Fibroblast of skin of abdomen (primary cell): ENCODE measurements at places on chromosomes 6 and 20.

- DNase-seq = peak; percentile 35
Measured at GRCh38 chr6:37006793-37007339, 1.4 kb downstream of the FGD2 start.

DNA sequence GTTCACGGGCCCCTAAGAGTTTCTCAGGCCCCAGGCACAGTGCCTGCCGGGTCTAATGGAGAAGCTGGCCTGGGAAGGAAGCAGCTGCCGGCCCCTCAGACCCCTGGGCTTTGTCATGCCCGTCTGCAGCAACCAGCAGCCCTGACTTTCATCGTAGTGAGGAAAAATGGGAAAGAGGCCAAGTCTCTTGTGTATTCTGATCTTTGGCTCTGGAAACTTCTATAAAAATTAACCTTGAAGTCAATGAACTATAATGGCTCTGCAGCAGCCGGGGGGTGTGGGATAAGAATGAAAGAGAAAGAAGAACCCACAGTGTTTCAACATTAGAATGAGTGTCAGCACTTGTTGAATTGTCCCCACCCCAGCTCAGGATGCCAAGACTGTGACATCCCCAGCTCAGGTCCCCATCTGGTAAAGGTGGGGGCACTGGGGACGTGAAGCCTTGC lies 12.9 kb downstream of the TGM2 start:
- DNase-seq = no peak

DNA sequence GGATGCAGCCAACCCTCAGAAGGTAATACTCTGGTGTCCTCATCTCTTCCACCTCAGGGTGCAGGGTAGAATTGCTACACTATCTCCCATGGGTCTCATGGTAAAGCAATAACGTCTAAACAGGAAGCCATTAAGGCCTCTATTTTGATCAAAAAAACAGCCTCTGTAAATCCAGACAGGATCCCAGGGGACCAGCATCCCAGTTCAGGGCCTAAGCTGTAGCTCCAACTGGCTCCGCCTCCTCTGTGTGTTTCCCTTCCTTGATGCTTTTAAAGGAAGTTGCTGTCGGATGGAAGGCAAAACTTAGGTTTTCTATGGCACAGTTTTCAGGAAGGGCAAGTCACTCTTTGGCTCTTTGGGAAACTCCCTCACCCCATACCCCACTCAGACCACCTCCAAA lies 222.0 kb downstream of the MAFB start:
- DNase-seq = no peak

GRCh38 chr6:30147096-30147495 lies 11.2 kb downstream of the TRIM40 start:
- no peak for DNase-seq

DNA sequence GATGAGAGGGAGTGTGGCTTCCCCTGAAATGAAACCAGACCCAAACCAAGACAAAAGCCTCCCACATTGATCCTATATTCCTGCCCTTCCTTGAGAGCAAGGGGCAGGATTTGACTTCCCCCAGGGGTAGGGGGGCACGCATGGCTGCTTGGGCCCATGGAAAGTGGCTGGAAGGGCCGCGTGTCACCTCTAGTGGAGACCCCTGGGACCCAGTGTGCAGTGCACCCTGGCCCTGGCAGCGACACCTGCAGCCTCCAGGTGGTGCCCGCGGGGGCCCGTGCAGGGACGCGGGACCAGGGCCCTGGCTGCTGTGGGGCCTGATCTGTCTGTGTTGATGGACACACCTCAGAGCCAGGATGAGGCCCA lies 18.0 kb upstream of the SLCO4A1 start:
- DNase-seq = no peak

- peak; percentile 25 for DNase-seq
Measured at GRCh38 chr20:40754339-40754943, 65.4 kb upstream of the MAFB start.

DNA sequence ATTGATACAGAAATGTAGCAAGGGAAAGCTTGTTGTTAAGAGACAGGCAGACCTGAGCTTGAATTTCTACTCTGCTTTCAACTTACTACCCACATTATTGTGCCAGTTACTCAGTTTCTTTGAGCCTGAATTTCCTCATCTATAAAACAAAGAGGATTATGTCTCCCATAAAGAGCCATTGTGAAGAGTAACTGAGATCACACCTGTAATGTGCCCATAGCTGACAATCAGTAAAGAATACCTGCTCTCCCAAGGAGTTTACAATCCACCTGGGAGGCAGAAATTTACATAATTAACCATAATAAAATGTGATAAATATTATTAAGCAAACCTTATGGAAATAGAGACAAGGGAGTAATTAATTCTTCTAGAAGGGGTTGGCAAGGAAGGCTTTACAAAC lies 204.9 kb downstream of the EPM2A start:
- DNase-seq = no peak

- no peak for DNase-seq
Measured at GRCh38 chr6:5172897-5173474, 87.8 kb downstream of the LYRM4 start.

DNA sequence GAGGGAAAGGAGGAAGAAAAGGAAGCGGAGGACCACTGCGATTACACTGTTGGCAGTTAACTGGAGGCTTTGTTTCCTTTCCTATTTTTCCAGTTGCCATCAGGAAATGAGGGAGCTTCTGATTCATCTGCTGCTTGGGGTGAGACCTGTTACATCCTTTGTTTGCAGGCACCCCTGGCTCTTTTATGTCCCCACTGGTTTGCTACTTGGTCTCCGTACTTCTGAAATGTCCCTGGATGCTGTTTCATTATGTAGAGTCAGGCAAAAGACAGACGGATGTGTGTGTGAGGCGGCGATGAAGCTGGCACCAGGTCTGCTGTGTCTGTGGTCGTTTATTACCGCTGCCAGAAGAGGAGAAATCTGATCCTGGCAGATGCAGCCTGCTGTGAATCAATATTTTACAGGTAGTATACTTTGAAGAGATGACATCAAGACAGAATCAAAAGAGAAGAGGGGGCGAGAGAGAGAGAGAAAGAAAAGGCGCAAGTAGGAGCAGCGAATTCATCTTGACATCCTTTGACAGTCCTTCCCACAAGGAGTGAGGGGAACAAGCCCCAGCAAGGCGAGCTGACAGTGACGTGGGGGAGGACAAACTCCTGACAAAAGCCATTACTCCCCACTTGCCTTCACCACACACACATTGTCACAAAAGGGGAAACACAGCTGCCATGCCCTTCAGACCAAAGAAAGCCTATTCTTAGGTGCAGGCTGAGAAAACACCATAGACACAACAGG lies 145.9 kb upstream of the FBXL4 start:
- no peak for DNase-seq

DNA sequence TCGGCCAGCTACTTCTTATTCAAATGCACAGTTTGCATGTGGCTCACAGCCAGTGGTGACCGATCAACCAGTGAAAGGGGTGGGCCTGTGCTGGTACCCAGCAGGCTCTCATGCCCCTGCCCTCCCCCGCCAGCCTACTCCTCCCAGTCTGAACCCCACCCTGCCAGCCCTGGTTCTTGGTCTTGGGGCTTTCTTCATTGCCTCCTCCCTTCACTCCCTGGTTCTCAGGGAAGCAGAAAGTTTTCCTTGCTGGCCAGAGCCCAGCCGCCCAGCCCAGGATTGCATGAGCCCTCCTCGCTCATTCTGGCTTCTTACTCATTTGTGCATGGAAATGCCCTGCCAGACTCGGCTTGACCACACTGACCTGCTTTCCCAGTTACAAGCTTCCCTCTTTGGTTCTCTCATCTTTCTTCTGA lies 40.8 kb downstream of the KCNK17 start:
- DNase-seq = no peak

GRCh38 chr6:9927275-9927674 lies 487.6 kb downstream of the TFAP2A start:
- no peak for DNase-seq

- no peak for DNase-seq
Measured at GRCh38 chr6:40387871-40388264, 199.3 kb downstream of the LRFN2 start.
